NCI-H1092 treated with DMSO at 0.1 percent for 48 hours (cell line): ENCODE measurements at places on chromosomes 11 and 22.

- no peak for DNase-seq
These were observed 332 bp upstream of the HMGXB4 start for GRCh38 chr22:35257002-35257320.

DNA sequence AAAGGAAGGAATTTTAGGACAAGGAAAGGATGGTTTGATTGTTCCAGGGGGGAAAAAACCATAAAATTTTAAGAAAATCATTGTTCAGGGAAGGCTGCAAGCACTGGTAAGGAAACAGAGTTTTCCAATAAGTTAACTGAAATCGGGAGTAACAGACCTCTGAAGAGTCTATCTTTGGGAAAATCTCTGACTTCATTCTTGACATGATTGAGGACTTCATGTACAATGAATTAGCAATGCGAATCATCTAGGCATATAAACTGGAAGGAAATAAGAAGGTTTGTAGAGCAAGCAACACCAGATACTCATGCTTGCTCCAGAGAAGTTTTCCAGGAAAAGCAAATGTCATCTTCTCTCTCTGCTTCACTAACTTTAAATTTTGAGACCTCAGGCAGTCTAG is 18.5 kb downstream of the APLP2 start:
- no peak for DNase-seq

GRCh38 chr22:41062146-41062545 is 30.2 kb upstream of the EP300 start:
- DNase-seq, result no peak

DNA sequence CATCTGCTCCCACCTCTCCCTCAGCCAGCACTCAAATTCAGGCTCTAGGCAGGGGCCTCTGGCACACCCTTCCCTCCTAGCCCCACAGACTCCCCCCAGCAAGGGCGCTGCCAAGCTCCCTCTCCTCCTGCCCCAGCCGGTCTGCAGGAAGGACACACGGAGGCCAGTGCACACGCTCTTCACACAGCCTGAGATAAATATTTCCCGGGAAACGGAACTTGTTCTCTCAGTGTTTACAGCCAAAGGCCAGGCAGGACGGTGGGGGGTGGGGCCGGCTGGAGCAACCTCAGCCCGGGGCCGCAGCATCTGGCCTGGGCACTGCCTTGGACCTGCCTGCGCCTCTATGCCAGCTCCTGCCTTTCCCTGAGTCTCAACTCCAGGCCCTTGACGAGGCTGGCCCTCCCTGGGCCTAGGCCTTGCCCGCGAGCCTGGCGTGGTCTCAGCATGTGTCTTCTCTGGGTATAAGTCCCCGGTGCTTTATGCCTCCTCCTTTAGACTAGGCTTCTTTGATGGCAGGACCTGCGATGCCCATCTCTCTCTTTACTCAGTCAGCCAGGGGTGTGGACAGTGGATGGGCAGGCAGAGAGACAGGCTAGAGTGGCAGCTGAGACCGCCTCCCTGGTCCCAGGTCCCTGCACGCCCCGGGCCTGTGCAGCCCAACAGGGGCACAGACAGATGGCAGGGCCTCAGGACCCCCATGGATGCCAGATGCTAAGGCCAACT is 48.4 kb downstream of the PDE2A start:
- no peak for DNase-seq

- DNase-seq, result no peak
These were observed 116.3 kb downstream of the APIP start for GRCh38 chr11:34799848-34800247.
